ENCODE measurements at places on chromosomes 2 and 18. TPM values are rescaled to one million over a fixed set of nuclear protein-coding genes. Genes with fewer than 3 reads are reported as not detected.

- no peak overlapping the region for H3K4me3 ChIP-seq
- no peaks in the 10 kb centered on the region for H3K36me3 ChIP-seq
Observed at GRCh38 chr2:16625201-16625729, 40.4 kb downstream of the CYRIA start.

The ITM2C gene
- total RNA-seq = 29.4 TPM

The CD302 gene
- 0.73 TPM for total RNA-seq

The TRIM54 gene
- total RNA-seq = not detected

- peaks cover 6% of the 10 kb centered on the region for H3K4me1 ChIP-seq
- no peak for DNase-seq
- H3K27me3 ChIP-seq = peaks cover 14% of the 10 kb centered on the region
- H3K27ac ChIP-seq = no peak overlapping the region
- no peak overlapping the region for H3K4me3 ChIP-seq
Observed at GRCh38 chr2:218149098-218149497, 17.7 kb downstream of the CXCR1 start.

- no peak overlapping the region for H3K27ac ChIP-seq
- H3K4me1 ChIP-seq = no peaks in the 10 kb centered on the region
- H3K4me3 ChIP-seq = no peak overlapping the region
- no peak for DNase-seq
- H3K27me3 ChIP-seq = no peaks in the 10 kb centered on the region
- no peaks in the 10 kb centered on the region for H3K36me3 ChIP-seq
Observed at GRCh38 chr2:15840148-15840547, 100.2 kb upstream of the MYCN start.

GRCh38 chr18:8416212-8417019, 192.8 kb upstream of the RAB12 start:
- no peaks in the 10 kb centered on the region for H3K36me3 ChIP-seq
- peaks cover 3% of the 10 kb centered on the region for H3K27me3 ChIP-seq
- no peak for DNase-seq
- H3K4me3 ChIP-seq = no peak overlapping the region

DNA sequence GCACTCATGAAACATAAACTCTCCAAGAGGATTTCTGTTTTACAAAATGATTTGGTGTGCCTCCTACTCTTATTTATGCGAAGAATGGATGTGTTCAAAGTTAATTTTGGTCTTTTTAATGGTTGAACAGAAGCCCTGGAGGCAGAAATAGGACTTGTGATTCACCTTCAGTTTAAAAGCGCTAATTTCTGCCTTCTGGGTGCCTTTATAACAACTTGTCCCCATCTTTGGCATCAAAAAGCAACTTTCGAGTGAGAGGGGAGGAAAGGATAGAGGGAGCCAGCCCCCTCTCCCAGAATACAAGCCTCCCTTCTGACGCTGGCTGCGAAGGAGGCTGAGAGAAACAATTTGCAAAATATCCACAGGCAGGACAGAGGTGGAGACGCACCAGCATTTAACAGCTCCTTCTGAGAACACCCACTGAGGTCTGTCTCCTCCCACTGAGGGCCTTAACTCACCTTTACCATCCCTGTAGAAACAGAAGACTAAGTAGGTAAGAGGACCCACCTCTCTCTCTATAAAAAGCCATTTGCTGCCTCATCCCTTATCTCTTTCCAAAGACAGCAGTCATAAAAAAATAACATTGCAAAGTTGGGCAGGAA, 24.3 kb upstream of the BCL11A start:
- H3K36me3 ChIP-seq = no peaks in the 10 kb centered on the region
- no peaks in the 10 kb centered on the region for H3K4me1 ChIP-seq
- peaks cover 49% of the 10 kb centered on the region for H3K27me3 ChIP-seq
- H3K4me3 ChIP-seq = no peak overlapping the region

DNA sequence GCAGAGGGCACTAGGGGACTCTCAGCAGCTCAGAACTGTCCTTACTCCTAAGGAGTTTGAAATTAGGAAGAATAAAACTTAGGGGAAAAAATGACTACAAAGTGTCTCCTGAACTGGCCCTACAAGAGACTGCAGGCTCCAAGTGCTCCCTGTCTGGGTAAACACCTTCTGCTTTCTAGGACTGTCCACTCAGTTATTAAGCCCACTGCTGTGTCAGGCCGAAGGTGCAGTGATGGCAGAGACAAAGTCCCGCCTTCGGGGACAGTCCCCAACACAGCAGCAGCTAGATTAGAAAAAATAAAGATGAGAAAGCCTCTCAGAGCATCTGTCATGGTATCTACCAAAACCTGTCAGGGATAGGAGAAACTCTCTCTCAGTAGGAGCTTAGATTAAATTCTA, 28.3 kb downstream of the TWIST2 start:
- no peak for DNase-seq
- H3K27me3 ChIP-seq = no peaks in the 10 kb centered on the region
- H3K36me3 ChIP-seq = no peaks in the 10 kb centered on the region
- H3K4me1 ChIP-seq = no peaks in the 10 kb centered on the region

- no peak overlapping the region for H3K27ac ChIP-seq
- H3K27me3 ChIP-seq = no peaks in the 10 kb centered on the region
- H3K4me3 ChIP-seq = no peak overlapping the region
- DNase-seq = no peak
Observed at GRCh38 chr2:120204022-120204405, 19.2 kb downstream of the TMEM185B start.

The POTEC gene
- total RNA-seq = not detected

The ATP6V1C2 gene
- not detected for total RNA-seq

- no peak for DNase-seq
- no peak overlapping the region for H3K4me3 ChIP-seq
- no peaks in the 10 kb centered on the region for H3K27me3 ChIP-seq
- no peak overlapping the region for H3K27ac ChIP-seq
Observed at GRCh38 chr2:50647381-50647780, 384.6 kb downstream of the NRXN1 start.

The ABCB11 gene
- total RNA-seq = not detected

GRCh38 chr2:113080134-113080533, 12.4 kb downstream of the IL1F10 start:
- peaks cover 16% of the 10 kb centered on the region for H3K27me3 ChIP-seq
- H3K4me3 ChIP-seq = no peak overlapping the region
- H3K36me3 ChIP-seq = no peaks in the 10 kb centered on the region
- peaks cover 2% of the 10 kb centered on the region for H3K4me1 ChIP-seq
- H3K27ac ChIP-seq = no peak overlapping the region
- peak; percentile 59 for DNase-seq

GRCh38 chr2:154901063-154901462, 202.6 kb downstream of the KCNJ3 start:
- no peak for DNase-seq

- DNase-seq = no peak
- H3K36me3 ChIP-seq = no peaks in the 10 kb centered on the region
- no peaks in the 10 kb centered on the region for H3K27me3 ChIP-seq
- no peak overlapping the region for H3K4me3 ChIP-seq
Observed at GRCh38 chr2:59353306-59353921, 1112.3 kb upstream of the FANCL start.

GRCh38 chr2:233486357-233486756, 80.2 kb downstream of the USP40 start:
- H3K36me3 ChIP-seq = no peaks in the 10 kb centered on the region
- no peaks in the 10 kb centered on the region for H3K27me3 ChIP-seq
- H3K4me3 ChIP-seq = no peak overlapping the region

The B4GALT6 gene
- 1.1 TPM for total RNA-seq

GRCh38 chr2:65344689-65345088, 87.7 kb downstream of the SPRED2 start:
- H3K36me3 ChIP-seq = peaks cover 4% of the 10 kb centered on the region
- DNase-seq = no peak
- no peaks in the 10 kb centered on the region for H3K27me3 ChIP-seq

DNA sequence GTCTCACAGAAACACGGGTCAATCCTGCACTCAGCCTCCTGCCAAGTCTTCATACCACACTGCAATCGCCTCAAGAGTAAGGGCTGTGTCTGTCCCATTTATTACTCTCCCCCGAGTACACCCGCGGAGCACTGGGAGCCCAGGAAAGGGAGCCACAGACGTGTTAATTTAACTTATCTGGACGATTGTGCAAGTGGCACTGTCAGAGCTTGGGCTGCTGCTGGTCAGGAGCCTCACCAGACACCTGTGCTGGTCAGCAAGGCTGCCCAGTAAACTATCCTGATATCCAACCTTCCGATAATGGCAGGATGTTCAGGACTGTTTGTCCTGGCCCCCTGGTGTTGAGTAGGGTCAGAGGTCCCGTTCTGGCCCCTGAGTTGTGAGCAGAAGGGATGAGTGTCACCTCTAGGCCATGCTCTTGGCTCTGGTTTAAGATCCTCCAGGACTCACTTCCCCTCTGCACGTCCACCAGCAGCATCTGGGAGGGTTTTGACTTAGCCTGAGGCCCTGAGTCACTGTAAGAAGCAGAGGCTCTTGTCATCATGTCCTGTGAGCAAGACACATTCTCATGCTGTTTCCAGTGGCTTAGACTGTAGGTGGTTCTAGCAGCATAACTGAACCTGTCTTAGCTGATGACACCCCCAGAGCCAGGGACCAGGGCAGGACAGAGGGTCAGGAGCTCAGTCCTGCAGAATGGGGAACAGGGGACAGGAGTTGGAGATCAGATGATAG, 82.5 kb upstream of the ARL4C start:
- DNase-seq = no peak
- no peaks in the 10 kb centered on the region for H3K4me1 ChIP-seq
- no peaks in the 10 kb centered on the region for H3K36me3 ChIP-seq
- H3K4me3 ChIP-seq = no peak overlapping the region

- H3K36me3 ChIP-seq = no peaks in the 10 kb centered on the region
- H3K4me3 ChIP-seq = no peak overlapping the region
Observed at GRCh38 chr2:86358957-86359356, 21.5 kb upstream of the REEP1 start.

- no peak overlapping the region for H3K27ac ChIP-seq
- H3K27me3 ChIP-seq = no peaks in the 10 kb centered on the region
- H3K4me3 ChIP-seq = no peak overlapping the region
- DNase-seq = no peak
Observed at GRCh38 chr2:89781962-89782361, 1090.5 kb downstream of the RPIA start.

GRCh38 chr2:233384015-233384414, 29.7 kb downstream of the DGKD start:
- no peak overlapping the region for H3K4me3 ChIP-seq
- no peak for DNase-seq
- H3K36me3 ChIP-seq = peaks cover 29% of the 10 kb centered on the region

The NDUFS1 gene
- total RNA-seq = 64.9 TPM

The UGT1A10 gene
- total RNA-seq = not detected

GRCh38 chr2:38533757-38534545, 68.8 kb downstream of the HNRNPLL start:
- no peaks in the 10 kb centered on the region for H3K36me3 ChIP-seq
- no peak overlapping the region for H3K27ac ChIP-seq
- DNase-seq = no peak
- H3K4me3 ChIP-seq = no peak overlapping the region
- H3K27me3 ChIP-seq = peaks cover 30% of the 10 kb centered on the region

The RNF181 gene
- 89.7 TPM for total RNA-seq

The GALR1 gene
- not detected for total RNA-seq

- H3K36me3 ChIP-seq = no peaks in the 10 kb centered on the region
- H3K27ac ChIP-seq = no peak overlapping the region
- DNase-seq = no peak
- no peaks in the 10 kb centered on the region for H3K27me3 ChIP-seq
- no peak overlapping the region for H3K4me3 ChIP-seq
- no peaks in the 10 kb centered on the region for H3K4me1 ChIP-seq
Observed at GRCh38 chr18:25177631-25178030, 174.3 kb downstream of the ZNF521 start.

GRCh38 chr2:48912110-48912509, 156.6 kb upstream of the LHCGR start:
- no peak overlapping the region for H3K4me3 ChIP-seq
- no peaks in the 10 kb centered on the region for H3K4me1 ChIP-seq
- no peaks in the 10 kb centered on the region for H3K27me3 ChIP-seq
- no peaks in the 10 kb centered on the region for H3K36me3 ChIP-seq
- H3K27ac ChIP-seq = no peak overlapping the region

The CABYR gene
- 1.3 TPM for total RNA-seq

DNA sequence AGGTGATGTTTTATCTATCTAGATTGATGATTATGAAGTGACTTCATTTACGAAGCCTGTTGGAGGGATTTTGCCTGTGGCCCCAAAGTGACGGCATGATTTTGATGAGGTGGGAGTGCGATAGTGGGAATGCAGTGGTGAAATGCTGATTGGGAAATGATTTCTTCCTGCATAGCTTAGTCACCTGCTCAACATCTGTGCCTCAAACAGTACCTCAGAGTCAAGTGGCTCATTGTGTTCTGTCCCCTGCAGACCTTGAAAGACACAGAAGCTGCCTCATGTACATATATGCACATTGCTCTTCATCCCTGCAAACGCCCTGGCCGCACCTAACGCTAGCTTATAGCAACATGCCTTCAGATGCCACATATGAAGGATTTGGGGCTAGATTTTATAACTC, 201.2 kb downstream of the TPGS2 start:
- DNase-seq = no peak
- H3K4me1 ChIP-seq = no peaks in the 10 kb centered on the region
- H3K36me3 ChIP-seq = no peaks in the 10 kb centered on the region
- no peak overlapping the region for H3K4me3 ChIP-seq

The EMILIN2 gene
- 23.0 TPM for total RNA-seq

GRCh38 chr18:73768043-73768442, 379.6 kb downstream of the FBXO15 start:
- no peak overlapping the region for H3K4me3 ChIP-seq
- no peak overlapping the region for H3K27ac ChIP-seq
- peaks cover 4% of the 10 kb centered on the region for H3K4me1 ChIP-seq
- no peaks in the 10 kb centered on the region for H3K36me3 ChIP-seq
- peaks cover 9% of the 10 kb centered on the region for H3K27me3 ChIP-seq
- DNase-seq = no peak

GRCh38 chr2:118918017-118918416, 24.0 kb upstream of the MARCO start:
- no peak overlapping the region for H3K4me3 ChIP-seq
- peaks cover 5% of the 10 kb centered on the region for H3K27me3 ChIP-seq
- no peaks in the 10 kb centered on the region for H3K36me3 ChIP-seq
- H3K4me1 ChIP-seq = no peaks in the 10 kb centered on the region
- no peak for DNase-seq
- no peak overlapping the region for H3K27ac ChIP-seq

- no peaks in the 10 kb centered on the region for H3K27me3 ChIP-seq
- DNase-seq = no peak
- H3K27ac ChIP-seq = no peak overlapping the region
- peaks cover 1% of the 10 kb centered on the region for H3K4me1 ChIP-seq
- H3K4me3 ChIP-seq = no peak overlapping the region
- H3K36me3 ChIP-seq = peaks cover 2% of the 10 kb centered on the region
Observed at GRCh38 chr2:8394569-8395359, 287.1 kb upstream of the ID2 start.

The SLC9A4 gene
- total RNA-seq = 0.10 TPM

- H3K4me1 ChIP-seq = no peaks in the 10 kb centered on the region
- H3K27me3 ChIP-seq = no peaks in the 10 kb centered on the region
- H3K4me3 ChIP-seq = no peak overlapping the region
- no peak for DNase-seq
Observed at GRCh38 chr2:145930318-145930717, 1410.4 kb upstream of the ZEB2 start.

Data from activated CD4-positive, alpha-beta T cell treated with anti-CD3 and anti-CD28 coated beads, Interleukin-2, amount 10 ng/mL, durations not matched to agents 7 days and 5 days (primary cell).